Activated CD4-positive, alpha-beta T cell treated with anti-CD3 and anti-CD28 coated beads, Interleukin-2, amount 10 ng/mL, durations not matched to agents 7 days and 5 days (primary cell): ENCODE measurements at places on chromosomes 13 and 19.

DNA sequence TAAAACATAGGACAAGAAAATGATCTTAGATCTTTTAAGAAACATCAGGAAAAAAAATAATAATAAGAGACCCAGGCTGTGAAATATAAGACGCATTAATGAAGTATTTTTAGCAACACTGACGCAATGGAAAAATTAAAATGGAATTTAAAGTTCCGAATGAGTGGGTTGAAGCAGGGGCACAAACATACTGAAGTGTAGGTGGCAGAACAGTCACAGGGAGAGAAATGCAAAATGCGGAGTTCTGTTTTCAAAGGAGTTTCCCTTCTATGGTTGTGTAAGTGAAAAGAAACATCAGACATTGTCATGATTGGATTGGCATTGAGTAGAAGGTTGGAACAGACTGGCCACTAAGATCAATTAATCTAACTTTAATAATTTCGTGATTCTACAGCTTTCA is 159.8 kb downstream of the CYSLTR2 start:
- DNase-seq = no peak

- DNase-seq = no peak
These were observed 49.5 kb upstream of the PABPC3 start for GRCh38 chr13:25046274-25046984.

DNA sequence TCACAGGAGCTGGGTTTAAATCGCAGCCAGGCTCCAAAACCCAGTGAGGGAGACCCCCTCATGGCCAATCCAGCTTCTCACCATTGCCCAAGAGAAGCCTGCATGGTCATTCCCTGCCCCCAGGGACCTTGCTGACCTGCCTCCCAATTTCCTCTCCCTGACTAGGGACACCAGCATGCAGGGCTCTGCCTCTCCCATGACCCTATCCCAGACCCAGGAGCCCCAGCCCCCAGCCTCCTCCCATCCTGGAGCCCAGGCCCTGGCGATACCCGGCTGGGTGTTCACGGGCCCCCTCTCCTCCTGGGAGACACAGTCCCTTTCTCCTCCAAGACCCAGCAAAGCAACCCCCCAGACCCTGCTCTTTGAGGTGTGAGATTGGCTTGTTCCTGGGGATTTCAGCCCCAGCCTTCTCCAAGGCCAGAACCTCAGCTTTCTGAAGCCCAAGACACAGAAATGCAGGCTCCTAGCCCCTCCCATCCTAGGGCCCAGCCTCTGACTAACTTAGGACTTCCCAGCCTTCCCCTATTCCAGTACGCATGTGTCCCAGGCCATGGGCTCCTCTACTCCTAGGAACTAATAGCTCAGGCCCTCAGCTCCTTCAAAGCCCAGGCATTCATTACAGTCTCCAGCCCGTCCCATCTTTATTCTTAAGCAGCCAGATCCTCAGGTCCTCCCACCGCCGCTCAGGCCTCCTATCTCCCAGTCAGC is 1.1 kb downstream of the GYS1 start:
- no peak for DNase-seq

- no peak for DNase-seq
These were observed 4.7 kb upstream of the RGL3 start for GRCh38 chr19:11423791-11424181.

DNA sequence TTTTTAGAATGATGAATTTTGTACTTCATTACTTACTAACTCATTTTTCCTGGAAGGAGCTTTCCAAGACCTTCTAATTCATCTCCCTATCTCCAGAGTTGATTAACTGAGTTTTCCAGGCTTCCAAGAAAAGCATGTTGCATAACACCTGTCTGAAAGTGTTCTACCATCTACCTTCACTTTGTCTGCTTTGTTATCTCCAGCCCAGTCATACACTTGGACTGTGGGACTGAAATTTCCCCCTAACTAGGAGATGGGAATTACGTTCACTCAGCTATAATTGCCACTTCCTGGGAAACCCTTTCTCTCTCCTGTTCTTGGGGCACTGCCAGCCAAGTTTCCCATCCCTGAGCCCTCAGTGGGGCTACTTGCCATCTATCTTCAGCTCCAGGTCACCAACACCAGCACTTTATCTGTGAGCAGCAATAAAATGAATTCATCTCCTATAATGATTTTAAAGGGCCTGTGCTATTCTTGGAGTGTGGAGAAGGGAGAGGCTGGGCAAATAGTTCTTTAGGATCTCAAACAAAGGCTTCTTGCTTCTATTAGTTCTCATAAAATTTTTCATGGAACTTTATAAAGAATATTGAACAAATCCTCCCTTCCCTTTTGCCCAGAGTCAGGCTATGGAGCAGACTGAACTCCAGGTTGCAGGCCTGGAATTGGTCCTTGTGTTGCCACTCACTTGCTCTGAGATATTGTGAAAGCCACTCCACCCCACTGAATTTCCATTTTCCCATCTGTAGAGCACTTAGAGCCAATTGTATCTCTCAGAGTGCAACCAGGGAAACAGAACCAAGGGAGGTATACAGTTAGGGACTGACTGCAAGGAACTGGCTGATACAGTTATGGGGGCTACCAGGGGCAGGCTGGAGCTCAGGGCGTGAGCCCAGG is 17.8 kb upstream of the ATP12A start:
- DNase-seq = no peak

DNA sequence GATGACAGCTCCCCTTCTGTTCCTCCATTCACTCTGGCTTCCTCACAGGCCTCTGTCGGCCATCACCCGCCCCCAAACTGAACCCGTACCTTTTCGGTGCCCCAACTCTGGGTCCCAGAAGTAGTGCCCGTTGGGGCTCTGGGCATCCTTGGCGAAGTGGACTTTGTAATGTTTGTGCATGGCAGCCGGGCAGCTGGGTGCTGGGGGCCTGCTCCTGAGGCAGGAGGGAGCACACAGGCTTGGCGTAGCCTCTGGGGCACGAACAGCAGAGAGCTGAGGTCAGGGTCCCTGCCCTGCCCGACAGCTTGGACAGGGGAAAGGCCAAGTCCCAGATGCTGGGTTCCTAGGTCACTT is 834 bp downstream of the NKPD1 start:
- no peak for DNase-seq

- peak; percentile 89 for DNase-seq
These were observed 16.6 kb downstream of the SIGLEC8 start for GRCh38 chr19:51441410-51442390.
